RKO (cell line): ENCODE measurements at places on chromosomes 4 and X.

DNA sequence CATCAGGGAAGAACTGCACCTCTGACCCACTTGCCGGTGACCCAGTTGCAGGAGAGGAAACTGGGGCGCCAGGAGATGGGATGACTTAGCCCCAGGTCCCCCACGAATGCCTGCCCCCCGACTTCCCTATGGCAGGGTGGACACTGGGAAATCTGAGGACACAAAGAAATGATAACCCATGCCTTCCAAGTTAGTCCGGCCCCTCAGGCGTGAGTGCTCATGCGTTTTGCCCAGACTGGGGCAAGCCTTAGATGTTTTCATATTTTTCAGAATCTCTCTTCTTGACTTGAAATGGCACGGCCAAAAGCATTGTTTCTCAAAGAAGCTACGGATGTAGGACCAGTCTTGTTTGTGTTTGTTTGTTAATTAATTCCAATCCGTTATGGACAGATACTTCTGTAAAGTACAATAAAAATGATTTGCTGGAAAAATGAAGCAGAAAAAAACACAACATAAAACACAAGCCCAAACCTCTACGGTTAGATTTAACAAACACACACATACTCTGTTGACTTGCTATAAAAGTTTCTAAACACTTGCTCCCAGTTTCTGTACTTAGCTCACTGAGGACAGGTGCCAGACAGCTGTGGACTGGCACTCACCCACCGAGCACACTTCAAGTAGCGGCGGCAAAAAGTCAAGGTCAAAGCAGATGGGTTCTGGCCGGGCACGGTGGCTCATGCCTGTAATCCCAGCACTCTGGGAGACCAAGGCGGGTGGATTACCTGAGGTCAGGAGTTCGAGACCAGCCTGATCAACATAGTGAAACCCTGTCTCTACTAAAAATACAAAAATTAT is 341.5 kb downstream of the BCOR start:
- DNase-seq, result no peak

DNA sequence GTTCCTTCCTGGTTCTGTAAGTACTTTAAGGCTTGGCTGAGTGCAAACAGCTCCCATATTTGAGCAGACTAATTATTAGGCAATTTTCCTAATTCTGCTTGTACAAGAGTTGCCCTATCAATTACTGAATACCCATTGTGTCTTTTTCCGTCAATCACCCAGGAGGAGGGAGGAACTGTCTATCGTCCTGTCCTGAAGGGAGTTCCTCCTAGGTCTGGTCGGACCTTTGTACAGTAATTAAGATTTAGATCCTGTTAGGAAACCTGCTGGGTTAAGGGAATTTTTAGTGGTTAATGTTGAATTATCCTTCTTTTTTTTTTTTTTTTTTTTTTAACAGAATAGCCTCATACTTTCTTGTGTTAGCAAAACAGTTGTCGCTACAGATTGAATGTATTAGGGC is 130.1 kb downstream of the KDM6A start:
- DNase-seq, result no peak

GRCh38 chr4:20019310-20020015 is 232.2 kb upstream of the SLIT2 start:
- no peak for DNase-seq

DNA sequence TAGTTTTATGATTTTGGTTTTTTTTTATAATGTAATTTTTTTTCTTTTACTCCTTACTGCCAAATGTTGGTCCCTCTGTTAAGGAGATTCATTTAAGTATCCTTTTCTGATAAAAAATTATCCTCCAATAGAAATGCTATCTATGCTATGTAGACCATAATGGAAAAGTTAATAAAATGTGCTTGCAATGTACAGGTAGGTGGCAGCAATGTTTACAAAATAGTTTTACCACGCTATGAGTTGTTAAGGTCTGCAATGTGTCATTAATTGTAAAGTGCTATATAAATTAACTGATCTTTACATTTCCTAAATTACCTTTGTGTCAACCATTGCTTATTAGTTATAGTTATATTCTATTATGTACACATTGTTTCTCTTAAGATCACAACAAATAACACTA is 3.8 kb upstream of the CENPC start:
- DNase-seq, result peak; percentile 72

DNA sequence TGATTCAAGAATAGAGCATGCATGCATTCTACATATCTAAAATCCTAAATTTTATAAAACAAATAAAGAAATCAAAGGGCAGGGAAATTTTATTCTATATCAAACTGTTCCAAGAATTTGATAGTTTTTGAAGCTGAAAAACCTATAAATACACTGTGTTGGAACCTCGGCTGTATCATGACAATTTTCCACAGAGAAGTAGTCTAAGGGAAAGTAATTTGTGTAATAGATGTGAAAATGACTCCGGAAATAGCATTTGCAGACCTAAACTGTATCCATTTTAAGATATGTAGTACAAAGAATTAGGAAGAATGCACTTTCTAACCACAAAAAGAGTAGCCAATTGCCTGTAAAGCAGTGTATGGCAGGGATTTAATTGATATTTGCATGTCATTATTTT is 112.5 kb upstream of the WDR17 start:
- DNase-seq, result no peak

GRCh38 chr4:152704788-152705187 is 25.0 kb upstream of the TMEM154 start:
- no peak for DNase-seq

DNA sequence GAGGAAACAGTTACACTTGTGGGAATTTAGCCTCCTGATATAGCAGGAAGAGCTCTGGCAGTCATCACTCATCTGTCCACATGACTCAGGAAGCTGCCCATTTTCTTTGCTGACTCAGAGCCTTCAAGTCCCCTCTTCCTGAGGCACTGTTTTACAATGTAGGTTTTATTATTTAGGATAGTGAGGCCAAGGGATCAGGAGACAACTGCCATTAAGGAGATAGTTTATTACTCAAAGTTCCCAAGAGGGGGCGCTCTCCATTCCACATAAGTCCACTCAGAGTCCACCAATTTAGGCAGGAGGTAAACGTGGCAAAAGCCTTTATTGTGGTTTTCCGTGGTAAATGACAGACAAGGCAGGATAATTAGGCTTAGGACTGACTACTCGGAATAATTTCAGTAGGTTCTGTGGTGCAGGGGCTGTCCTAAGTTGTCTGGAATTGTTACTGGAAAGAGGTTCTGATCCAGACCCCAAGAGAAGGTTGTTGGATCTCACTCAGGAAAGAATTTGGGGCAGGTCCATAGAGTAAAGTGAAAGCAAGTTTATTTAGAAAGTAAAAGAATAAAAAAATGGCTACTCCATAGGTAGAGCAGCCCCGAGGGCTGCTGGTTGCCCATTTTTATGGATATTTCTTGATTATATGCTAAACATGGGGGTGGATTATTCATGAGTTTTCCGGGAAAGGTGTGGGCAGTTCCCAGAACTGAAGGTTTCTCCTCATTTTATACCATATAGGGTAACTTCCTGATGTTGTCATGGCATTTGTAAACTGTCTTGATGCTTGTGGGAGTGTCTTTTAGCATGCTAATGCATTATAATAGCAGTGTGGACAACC is 96.0 kb upstream of the RAB40AL start:
- peak; percentile 79 for DNase-seq

DNA sequence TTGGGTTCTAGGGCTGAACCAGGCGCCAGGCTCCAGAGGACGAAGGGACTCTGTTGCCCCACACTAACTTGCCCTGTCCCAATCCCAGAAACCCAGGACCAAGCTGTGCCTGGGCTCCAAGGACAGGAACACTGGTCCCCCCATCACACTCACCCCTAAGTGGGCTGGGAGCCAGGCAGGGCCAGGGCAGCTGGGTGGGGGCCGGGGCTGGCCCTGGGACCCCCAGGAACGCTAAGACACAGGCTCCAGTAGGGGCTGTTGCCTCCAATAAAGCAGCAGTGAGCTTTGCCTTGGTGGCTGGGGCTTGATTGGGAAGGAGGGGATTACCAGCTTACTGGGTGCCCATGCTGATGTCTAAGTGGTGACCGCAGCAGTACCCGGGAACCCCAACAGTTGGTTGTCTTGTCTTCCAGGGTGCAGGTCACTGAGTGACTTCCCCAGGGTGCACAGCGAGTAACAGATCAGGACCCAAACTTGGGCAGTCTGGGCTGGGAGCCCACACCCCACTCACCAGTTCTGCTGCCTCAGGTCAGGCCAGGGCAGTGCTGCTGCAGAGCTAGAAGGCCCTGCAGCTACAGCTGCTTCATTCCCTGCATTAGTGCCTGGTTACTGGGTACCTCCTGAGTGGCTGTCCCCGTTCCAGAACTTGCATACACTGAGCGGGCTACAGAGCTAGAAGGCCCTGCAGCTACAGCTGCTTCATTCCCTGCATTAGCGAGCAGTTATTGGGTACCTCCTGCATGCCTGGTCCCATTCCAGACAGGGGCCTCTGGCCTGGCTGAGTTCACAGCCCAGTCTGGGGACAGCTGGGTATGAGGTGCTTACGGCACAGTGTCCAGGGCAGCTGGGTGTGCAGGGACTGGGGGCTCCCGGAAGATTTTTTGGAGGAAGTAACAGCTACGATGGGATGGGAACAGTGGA is 9.4 kb upstream of the ADD1 start:
- no peak for DNase-seq

DNA sequence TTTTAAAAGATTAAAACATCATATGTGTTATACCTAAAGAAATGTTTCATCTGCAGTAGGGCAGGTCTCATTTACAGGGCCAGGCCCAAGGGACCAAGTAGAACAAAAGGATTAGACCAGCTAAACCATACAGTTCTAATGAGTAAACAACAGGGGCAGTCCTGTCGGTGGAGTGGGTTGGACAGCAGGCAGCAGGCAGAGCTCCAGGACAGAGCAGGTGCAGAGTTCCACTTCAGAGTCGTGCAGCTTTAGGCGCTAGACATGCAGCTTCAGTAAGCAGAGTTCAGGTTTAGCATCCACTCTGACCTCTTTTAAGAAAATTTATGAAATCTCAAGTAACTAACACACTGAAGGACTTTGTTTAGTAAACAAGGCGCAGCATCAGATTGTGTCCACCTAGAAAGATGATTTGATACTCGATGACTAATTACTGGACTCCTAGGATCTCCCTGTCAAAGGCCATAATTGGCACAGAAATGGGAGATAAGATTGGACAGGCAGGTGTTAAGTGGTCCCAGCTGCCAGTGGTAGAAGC is 487.7 kb upstream of the INTU start:
- DNase-seq, result no peak

GRCh38 chr4:24798036-24798610 is 2.8 kb downstream of the SOD3 start:
- no peak for DNase-seq

DNA sequence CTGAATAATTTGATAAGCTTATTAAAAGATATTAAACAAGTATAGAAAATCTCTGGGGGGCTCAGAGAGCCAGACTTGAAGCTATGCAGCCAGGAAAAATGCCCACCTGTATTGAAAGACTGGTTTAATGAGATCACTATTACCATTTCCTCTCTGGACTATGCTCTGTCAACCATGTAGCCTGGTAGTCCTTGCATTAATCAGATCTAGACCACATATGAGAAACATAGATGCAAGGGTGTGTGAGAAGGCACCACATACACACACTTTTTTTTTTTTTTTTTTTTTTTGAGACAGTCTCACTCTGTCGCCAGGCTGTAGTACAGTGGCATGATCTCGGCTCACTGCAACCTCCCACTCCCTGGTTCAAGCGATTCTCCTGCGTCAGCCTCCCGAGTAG is 75.9 kb upstream of the ATP8A1 start:
- no peak for DNase-seq

DNA sequence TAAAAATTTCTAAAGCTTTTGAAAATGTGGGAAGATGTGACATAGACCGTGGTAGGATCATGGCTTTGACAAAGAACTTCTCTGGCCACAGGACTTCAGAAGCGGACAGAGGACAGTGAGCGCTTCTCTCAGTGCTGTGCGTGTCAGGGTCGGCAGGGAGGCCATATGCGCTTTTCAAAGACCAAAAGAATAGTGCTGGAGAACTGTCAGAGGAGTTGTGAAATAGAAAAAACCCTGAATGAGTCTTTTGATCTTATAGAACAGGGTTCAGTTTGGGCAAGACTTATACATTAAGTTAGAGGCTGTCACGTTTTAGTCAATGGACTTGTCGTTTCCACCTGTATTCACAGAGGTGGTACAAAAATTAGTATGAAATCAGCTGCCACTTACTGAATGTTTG is 77.4 kb downstream of the PTTG2 start:
- DNase-seq, result no peak

GRCh38 chr4:139740531-139741041 is 75.0 kb downstream of the MGST2 start:
- peak; percentile 3 for DNase-seq

GRCh38 chr4:8492174-8492573 is 51.6 kb downstream of the TRMT44 start:
- no peak for DNase-seq

GRCh38 chr4:16233569-16234177 is 7.4 kb upstream of the TAPT1 start:
- DNase-seq, result no peak

- peak; percentile 74 for DNase-seq
Observed at GRCh38 chrX:136028383-136028984, 43.2 kb downstream of the SLC9A6 start.

GRCh38 chr4:23717528-23718248 is 172.2 kb downstream of the PPARGC1A start:
- peak; percentile 47 for DNase-seq

GRCh38 chrX:23759821-23760220 is 16.7 kb upstream of the ACOT9 start:
- no peak for DNase-seq

GRCh38 chr4:17230727-17231126 is 281.2 kb downstream of the QDPR start:
- DNase-seq, result no peak

GRCh38 chrX:41257801-41258200 is 76.2 kb upstream of the DDX3X start:
- DNase-seq, result no peak

GRCh38 chr4:87974856-87975462 is 555 bp upstream of the SPP1 start:
- DNase-seq, result no peak

GRCh38 chr4:71558248-71558647 is 219.4 kb downstream of the SLC4A4 start:
- no peak for DNase-seq

DNA sequence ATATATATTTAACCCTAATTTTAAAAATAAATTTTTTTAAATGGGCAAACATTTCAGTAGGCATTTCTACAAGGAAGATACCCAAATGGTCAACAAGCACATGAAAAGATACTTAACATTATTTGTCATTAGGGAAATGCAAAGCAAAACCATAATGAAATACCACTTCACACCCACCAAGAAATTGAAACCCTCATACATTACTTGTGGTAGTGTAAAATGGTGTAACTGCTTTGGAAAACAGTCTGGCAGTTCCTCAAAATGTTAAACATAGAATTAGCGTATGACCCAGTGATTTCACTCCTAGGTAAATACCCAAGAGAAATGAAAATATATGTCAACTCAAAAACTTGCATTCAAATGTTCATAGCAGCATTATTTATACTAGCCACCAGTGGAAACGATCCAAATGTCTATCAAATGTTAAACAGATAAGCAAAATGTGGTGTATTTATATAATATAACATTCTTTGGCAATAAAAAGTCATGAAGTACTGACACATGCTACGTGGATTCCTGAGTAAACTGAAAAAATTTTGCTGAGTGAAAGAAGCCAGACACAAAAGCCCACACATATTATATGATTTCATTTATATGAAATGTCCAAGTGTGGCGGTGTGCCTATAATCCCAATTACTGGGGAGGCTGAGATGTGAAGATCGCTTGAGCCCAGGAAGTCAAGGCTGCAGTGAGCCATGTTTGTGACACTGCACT is 16.6 kb downstream of the TRIM2 start:
- DNase-seq, result no peak

GRCh38 chr4:153075836-153076518 is 128.3 kb upstream of the TRIM2 start:
- no peak for DNase-seq

GRCh38 chr4:86554646-86555045 is 39.5 kb upstream of the PTPN13 start:
- no peak for DNase-seq
